ENCODE measurements at places on chromosomes 5 and 9.

GRCh38 chr5:76427206-76428140 is 24.4 kb downstream of the IQGAP2 start:
- no peak for DNase-seq

DNA sequence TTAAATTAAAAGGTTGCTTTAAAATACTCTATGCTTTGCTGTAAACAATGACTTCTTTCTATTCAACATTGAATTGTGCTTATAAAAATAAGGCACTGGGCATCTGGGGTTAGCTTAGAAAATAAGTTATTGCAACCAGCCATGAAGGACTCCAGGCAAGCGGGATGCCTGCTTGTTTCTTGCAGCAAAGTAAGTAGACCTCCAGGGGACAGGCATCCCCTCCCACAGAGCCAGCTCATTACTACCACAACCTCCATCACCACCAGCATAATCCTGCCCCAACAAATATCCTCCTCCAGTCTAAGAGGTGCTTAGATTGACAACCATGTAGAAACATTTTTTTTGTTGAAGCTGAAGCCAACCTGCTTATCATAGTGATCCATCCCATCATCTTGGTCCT is 190.4 kb downstream of the TARS1 start:
- DNase-seq = no peak

DNA sequence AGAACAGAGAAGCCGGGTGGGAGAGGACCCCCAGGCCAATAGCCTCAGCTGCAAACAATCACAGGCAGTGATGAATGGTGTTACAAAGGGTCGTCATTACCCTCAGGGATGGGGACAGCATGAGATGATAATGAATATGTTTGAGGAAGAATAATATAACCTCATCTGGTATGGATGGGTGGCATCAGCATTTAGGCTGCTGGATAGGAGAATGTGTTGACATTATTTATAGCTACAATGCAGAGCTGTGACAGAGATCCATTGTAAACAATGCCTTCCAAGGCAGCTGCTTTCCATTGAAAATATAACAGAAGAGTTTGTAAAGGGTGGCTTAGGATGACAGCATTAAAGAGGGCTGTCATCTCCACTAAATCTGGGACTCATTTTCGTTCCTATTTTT is 365.5 kb downstream of the KCNN2 start:
- DNase-seq = no peak

- no peak for DNase-seq
These were observed 1.1 kb downstream of the PALM2AKAP2 start for GRCh38 chr9:109781086-109781485.

DNA sequence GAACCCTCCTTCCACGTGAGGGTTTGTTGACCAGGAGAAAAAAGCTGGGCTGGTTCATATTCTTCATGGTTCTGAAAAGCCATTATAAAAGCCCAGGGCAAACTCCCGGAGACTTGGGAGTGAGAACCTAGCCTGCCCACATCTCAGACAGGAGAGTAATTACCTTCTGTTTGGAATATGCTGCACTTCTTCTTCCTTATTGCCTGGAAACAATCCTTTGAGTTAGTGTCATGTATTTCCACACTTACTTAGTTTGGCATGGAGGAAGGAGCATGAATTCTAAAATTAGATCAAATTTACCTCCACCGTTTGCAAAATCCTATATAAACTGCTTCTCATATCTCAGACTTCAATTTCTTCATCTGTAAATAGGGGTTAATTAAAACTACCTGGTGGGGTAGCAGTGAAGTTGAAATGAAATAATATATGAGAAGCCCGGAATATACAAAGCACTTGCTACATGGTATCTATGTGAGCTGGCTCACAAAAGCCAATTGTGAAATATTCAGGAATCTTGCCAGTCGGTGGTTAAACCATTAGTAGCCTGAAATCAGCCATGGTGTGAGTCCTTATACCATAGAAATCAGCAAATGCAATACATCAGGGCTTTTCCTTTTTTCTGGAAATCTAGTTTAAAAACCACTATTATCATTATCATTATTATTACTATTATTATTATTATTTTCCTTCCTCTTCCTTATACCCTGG is 140.0 kb upstream of the RAD23B start:
- no peak for DNase-seq

DNA sequence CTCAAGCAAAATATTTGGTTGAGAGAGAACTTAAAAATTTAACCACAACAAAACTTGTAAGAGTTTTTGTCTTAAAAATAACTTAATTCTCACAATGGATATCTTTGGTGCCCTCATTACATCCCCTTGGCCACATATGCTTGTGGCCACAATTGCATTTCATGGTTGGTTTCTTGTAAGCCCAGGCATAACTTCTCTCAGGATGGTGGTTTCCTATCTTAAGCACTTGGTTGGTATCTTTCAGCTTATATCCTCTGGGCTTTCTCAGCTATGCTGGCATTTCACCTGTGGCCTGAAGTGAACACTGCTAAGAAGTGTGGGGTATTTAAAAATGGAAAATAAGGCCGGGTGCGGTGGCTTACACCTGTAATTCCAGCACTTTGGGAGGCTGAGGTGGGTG is 212.4 kb upstream of the MEF2C start:
- DNase-seq = no peak

DNA sequence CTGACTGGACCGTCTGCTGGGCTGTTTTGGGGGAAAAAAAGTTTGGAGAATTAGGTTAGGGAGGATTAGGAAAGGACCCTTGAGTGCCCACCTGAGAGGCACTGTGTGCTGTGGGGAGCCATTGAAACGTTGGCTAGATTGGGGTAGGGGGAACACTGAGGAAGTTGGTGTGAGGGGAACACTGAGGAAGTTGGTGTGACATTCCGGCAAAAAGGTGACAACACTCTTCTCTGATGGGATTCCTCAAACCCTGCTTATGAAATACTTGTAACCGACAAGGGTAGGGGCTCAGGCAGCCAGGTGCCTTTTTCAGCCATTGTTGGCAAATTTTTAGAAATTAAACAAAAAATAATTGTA is 1.0 kb downstream of the CYSTM1 start:
- DNase-seq = no peak

DNA sequence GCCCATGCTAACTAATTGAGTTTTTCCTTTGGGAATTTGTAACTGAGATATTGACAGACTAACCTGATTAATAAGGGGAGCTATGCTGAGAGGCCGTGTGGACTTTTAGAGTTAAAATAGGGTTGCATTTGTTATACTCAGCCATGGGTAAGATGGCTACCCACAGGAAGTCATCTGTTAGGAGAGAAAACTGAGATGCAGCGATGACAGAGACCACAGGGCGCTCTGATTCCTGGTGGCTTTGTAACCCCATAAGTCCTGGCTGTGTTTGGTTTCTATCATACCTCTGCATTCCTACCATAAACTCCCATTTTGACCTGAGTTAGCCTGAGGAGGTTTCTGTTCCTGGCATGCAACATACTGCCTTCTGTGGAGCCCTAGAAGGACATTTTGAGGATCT is 19.5 kb upstream of the PANK3 start:
- DNase-seq = no peak

- no peak for DNase-seq
These were observed 1.5 kb downstream of the SHROOM1 start for GRCh38 chr5:132828846-132829494.

DNA sequence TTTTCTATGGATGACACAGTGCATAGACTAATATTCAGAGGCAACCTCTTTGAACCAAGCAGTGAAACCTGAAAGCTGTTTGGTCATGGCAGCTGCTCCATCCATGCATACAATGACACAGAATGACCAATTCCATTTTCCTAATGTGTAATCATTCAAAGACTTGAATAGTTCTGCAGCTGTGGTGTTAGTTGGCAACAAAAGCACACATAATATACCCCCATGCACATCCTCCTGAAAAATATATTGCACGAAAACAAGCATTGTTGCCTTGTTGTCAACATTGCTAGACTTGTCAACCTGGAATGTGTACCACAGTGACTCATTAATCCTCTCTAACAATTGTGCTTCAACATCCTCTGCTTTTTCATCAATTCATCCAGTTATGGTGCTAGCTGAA is 71.0 kb upstream of the SEMA6A start:
- DNase-seq = no peak

- DNase-seq = no peak
These were observed 939.7 kb downstream of the NR2F1-AS1 start for GRCh38 chr5:92641031-92641962.

- DNase-seq = no peak
These were observed 52.8 kb downstream of the PRRT1B start for GRCh38 chr9:131598121-131598520.

DNA sequence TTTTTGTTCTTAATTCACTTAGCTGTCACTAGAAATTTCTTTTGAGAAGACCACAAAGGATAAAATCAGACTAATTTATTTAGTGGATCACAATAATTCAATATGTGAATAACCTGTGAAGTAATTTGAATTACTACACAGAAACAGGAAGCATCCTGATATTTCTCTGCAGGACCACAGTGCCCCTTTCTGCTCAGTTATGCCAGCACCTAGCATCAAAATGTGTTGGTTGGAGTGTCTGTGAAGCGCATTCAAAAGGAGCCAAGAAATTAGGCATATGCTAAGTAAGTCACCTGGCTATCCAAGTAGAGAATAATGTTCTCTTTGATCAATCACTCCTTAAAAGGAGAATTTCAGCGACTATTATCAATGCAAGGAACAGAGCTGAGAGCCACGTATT is 187.5 kb downstream of the SLC12A2 start:
- no peak for DNase-seq

GRCh38 chr5:17743580-17744435 is 109.5 kb downstream of the TAF11L14 start:
- no peak for DNase-seq

DNA sequence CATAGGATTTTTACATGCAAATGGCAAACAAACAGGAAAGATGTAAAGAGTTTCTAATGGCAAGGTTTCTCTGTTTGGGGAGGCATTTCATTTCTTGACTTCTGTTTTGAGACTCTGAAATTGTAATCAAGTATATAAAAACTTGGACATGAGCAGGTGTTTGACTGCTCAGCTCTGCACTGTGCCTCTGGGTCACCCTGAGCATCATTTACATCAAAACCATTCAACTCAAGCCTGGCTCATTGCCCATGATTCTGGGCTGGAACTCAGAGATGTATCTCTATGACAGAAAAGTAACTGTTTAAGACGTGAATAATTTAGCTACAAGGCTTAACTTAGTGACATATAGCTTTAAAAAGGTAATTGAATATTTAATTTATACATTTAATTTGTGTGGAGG is 1402.4 kb upstream of the NUDT12 start:
- no peak for DNase-seq

DNA sequence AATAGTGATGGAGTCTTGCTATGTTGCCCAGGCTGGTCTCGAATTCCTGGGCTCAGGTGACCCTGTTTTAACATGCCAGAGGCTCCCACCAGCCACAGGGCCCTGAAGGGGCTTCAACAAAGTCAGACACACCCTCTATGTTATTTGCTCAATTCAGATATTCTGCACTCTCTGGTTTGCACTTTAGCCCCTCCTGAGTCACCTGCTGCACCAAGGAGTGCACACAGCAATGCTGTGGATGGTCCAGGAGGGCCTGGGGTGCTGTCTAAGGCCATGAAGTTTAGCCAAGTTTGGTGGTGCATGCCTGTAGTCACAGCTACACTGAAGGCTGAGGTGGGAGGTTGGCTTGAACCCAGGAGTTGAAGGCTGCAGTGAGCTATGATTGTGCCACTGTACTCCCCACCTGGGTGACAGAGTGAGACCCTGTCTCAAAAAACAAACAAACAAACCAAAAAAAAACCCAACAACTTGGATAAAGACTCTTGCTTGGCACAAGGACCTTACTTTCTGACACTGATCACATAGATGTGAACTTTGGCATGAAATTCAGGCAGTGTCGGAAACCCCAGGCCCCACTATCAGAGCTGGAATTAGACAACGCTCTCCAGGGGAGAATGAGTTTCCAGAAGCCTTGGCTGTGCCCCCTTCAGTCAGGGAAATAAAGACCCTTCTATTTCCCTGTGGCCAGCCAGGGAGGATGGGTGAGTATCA is 39.7 kb upstream of the CDKN2AIPNL start:
- DNase-seq = no peak

GRCh38 chr5:129155876-129156275 is 61.3 kb downstream of the ISOC1 start:
- DNase-seq = no peak

DNA sequence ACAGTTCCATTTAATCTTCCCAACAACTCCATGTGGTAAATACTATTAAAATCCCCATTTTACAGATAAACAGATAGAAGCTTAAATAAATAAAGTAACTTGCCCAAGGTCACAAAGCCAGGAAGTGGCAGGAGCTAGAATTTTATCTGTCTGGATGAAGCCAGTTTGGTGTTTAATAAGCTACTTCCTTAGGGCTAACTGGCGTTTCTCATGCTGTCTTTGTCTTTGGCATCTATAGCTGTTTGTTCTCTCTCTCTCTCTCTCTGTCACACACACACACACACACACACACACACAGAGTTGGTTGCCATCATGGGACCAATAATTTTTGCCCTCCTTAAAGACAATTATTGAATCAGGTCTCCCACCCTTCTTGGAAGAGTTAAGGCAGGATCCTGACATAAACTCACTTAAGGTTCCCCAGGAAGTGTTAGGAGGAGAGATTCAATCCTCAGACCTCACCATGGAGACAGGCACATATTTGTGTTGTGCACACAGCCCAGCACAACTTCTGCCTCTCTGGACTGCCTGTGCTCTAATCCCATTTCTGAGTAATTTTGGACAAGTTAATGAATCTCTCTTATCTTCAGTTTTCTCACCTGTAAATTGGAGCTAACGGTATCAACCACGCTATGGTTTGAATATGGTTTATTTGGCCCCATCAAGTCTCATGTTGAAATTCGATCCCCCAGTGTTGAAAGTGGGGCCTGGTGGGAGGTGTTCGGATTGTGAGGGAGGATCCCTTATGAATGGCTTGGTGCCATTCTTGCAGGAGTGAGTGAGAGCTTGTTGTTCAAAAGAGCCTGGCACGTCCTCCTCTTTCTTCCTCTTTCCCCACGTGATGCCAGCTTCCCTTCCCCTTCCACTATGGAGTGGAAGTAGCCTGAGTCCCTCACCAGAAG is 8.3 kb upstream of the ADRA1B start:
- DNase-seq = no peak
